ENCODE measurements at places on chromosomes 11 and 22.

DNA sequence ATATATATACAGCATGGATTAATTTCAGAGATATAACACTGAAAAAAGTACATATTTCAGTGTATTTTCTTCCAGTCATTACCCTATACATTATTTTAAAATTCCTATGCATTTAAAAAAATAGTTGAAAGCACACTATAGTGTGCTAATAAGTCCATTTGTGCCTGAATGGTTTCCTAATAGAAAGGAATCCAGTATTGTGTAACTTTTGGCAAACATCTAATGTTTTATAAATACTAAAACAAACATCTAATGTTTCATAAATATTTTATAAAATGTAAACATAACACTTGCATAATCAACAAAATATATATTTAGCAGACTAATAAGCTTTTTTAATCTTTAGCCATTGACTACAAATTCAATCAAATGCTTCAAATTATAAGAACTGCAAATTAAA, 126.6 kb upstream of the FIBIN start:
- no peak for DNase-seq

DNA sequence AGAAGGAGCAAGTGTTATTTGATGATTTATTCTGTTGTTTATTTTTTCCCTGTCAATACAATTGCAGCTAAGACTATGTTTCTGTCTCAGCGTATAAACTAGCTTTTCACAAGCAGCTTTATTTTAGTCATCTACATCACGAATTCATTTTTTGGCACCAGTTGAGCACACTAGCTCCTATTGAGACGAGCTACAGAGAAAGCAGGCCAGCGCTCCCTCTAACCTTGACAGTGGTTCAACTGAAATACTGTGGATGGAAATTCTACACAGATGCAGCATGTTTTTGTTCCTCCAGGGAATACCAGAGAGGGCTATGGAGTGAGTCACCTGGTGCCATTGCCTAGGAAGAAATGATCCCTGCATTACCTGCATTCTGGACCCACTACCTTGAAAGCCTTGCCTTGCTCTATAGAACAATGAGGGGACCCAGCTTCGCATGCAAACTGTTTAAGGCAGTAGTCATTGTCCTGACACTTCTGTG, 108.2 kb upstream of the ARHGAP42 start:
- no peak for DNase-seq

DNA sequence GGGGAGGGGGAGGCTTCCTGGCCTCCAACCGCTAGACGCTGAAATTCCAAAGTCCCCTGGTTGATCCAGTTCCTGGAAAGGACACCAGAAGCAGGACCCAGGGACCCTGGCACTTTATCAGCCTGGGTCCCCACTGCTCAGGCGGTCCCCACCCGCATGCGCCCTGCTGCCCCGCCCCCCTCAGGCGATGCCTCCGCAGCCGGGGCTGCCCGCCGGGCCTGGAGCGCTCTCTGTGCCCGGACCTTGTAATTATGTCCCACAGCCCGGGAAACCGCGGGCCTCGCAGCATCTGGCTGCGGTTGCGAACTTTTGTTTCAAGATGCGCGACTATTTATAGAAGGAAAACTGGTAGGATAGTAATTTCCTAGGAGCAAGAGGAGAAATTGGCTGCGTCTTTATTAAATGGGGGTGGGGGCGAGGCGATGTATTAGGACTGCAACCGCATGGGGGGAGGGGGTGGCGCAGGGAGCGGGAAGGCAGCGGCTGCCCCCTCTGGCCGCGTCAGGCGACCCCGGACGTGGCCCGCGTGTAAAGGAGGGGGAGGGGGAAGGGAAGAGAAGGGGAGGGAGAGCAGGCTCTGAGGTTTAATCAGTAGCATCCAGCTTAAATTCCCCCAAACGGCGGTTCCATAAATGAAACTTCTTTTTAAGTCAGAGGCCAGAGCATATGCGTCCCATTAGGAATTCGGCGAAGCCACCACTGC, 6.1 kb downstream of the WNT7B start:
- no peak for DNase-seq

GRCh38 chr11:47212938-47213337, 1.8 kb upstream of the DDB2 start:
- no peak for DNase-seq

GRCh38 chr22:46070803-46071450, 79.4 kb upstream of the PPARA start:
- peak; percentile 35 for DNase-seq

DNA sequence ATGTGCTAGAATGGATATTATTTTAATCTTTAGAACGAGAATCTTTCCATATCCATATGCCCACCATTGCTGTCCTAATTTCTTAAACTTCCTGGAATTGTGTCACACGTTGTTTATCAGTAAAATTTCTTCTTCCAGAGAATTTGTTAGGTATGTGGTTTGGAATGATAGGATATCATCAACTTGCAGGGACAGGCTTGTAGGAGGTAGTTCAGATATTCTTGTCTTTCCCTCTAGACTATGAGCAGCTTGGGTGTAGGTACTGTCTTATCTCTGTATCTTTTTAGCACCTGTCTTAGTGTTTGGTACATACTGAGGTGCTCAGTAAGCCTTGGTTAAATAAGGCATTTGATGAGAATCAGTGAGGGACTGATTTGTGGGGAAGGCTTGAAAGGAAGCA, 3.4 kb downstream of the CTNND1 start:
- DNase-seq: no peak

GRCh38 chr11:60457576-60457975, 1.9 kb downstream of the MS4A1 start:
- DNase-seq: no peak

GRCh38 chr11:122764371-122765090, 73.8 kb upstream of the CRTAM start:
- no peak for DNase-seq

GRCh38 chr11:125449565-125449964, 46.5 kb downstream of the FEZ1 start:
- DNase-seq: no peak

All from CD4-positive, alpha-beta T cell treated with Interleukin-6 at 100 ng/mL for 8 hours (primary cell).